ENCODE measurements at places on chromosomes 3 and 15. TPM values are rescaled to one million over a fixed set of nuclear protein-coding genes. Genes with fewer than 3 reads are reported as not detected.

LSMEM2 gene
- total RNA-seq: 0.38 TPM

GRCh38 chr15:58684751-58685150 is 64.8 kb downstream of the ADAM10 start:
- peaks cover 1% of the 10 kb centered on the region for H3K4me1 ChIP-seq
- DNase-seq: no peak
- no peak overlapping the region for H3K27ac ChIP-seq
- H3K4me3 ChIP-seq: no peak overlapping the region
- peaks cover 3% of the 10 kb centered on the region for H3K36me3 ChIP-seq

GRCh38 chr15:80485370-80486164 is 81.4 kb downstream of the ARNT2 start:
- no peak overlapping the region for H3K27ac ChIP-seq
- peaks cover 8% of the 10 kb centered on the region for H3K36me3 ChIP-seq
- no peak overlapping the region for H3K4me3 ChIP-seq
- DNase-seq: no peak

- no peaks in the 10 kb centered on the region for H3K36me3 ChIP-seq
- no peak overlapping the region for H3K4me3 ChIP-seq
- H3K27ac ChIP-seq: no peak overlapping the region
- no peaks in the 10 kb centered on the region for H3K27me3 ChIP-seq
- no peak for DNase-seq
These were observed 53.4 kb downstream of the DUT start for GRCh38 chr15:48384616-48385015.

DNA sequence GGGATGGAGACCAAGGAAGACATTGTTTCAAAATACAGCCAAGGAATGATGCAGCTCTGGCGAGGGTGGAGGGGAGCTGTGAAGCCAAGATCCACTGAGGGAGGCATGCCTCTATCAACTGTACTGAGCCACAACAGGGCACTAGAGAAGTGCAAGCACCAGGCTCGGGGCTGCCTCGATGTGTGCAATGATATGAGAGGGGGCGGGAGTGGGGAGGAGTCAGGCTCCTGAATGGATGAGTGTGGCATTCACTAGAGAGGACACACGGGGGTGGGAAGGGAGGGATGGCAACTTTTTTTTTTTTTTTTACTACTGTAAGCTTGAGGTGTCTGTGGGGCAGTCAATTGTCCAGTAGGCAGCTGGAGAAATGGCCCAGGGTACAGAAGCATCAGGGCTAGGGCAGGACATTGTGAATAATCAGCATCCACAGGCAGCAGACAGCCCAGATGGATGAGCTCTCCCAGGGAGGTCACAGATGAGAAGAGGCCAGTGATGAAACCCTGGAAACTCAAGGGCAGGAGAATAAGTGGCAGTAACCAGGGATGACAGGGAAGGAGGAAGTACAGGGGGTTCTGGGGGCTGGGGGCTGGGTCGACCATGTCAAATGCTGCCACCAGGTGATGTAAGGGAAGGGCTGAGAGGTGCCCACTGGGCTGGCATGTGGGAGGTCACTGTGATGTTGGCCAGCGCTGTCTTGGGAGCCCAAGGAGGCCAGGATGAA is 5.9 kb downstream of the STOML1 start:
- peaks cover 5% of the 10 kb centered on the region for H3K36me3 ChIP-seq
- H3K4me1 ChIP-seq: peaks cover 28% of the 10 kb centered on the region
- peak overlapping the region; percentile 9 for H3K27ac ChIP-seq
- H3K4me3 ChIP-seq: no peak overlapping the region
- no peak for DNase-seq

- DNase-seq: no peak
- H3K27ac ChIP-seq: no peak overlapping the region
- H3K4me3 ChIP-seq: no peak overlapping the region
- H3K36me3 ChIP-seq: no peaks in the 10 kb centered on the region
These were observed 29.9 kb upstream of the TTC14 start for GRCh38 chr3:180571831-180572598.
